ENCODE measurements at places on chromosomes 6 and 20.

- DNase-seq, result no peak
Measured at GRCh38 chr20:25483431-25484132, 76.1 kb downstream of the GINS1 start.

- DNase-seq, result no peak
Measured at GRCh38 chr6:155075930-155076695, 81.0 kb downstream of the TIAM2 start.

GRCh38 chr6:21593927-21594415, 420 bp downstream of the SOX4 start:
- DNase-seq, result peak; percentile 61

DNA sequence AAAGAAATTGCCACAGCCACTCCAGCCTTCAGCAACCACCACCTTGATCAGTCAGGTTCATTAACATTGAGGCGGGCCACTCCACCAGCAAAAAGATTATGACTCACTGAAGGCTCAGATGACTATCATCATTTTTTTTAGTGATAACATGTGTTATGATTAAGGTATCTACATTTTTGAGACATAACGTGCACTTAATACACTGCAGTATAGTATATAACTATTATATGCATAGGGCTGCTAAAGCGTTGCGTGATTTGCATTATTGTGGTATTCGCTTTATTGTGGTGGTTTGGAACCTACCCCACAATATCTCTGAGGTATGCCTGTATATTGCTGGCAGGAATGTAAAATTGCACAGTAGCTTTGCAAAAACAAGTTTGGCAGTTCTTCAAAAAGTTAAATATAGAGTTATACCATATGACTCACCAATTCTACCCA, 6.8 kb upstream of the RIPK1 start:
- no peak for DNase-seq
